ENCODE measurements at places on chromosomes 3 and 15.

- no peak for DNase-seq
Observed at GRCh38 chr3:116444115-116444747, 1.1 kb downstream of the LSAMP start.

GRCh38 chr3:148923592-148923991 is 58.5 kb downstream of the CPA3 start:
- DNase-seq, result no peak

- no peak for DNase-seq
Observed at GRCh38 chr15:31065824-31066223, 35.7 kb downstream of the TRPM1 start.

- DNase-seq, result no peak
Observed at GRCh38 chr3:97901313-97902248, 70.7 kb downstream of the RIOX2 start.

DNA sequence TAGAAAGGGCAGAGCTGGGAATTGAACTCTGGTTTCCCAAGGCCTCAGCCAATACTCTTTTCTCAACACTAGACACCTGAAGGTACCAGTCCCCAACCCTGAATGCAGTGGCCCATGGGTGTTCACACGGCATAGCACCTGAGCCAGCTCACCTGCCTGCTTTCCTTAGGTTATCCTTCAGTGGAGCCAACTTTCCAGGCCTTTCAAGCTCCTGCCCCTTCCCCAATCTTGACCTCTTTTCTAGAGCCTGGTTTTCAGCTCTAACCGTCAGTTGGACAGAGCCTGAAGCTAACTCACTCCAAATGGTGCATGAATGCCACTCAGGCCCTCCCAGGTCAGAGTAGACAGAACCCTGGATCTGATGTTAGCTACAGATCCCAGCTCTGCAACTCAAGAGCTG is 66.1 kb upstream of the ITGA11 start:
- DNase-seq, result no peak

DNA sequence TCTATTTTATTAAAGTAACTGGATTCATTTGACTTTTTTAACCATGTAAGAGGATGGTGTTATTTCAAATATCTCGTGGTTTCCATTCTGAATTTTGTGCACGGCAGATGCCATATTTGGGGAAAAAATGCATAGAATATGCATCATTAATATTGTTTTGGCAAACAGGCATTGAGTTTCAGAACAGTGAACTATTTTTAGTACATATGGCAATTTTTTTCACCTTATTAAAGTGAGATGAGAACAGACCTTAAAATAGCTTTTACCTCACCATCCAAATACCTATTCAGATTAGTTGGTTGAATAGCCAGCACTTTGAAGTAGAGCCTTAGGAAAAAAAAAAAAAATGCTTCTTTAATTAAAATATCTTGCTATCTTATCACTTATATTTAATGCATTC is 117.3 kb upstream of the FLNB start:
- no peak for DNase-seq

- peak; percentile 13 for DNase-seq
Observed at GRCh38 chr15:64651601-64652191, 123.7 kb downstream of the RBPMS2 start.

- DNase-seq, result no peak
Observed at GRCh38 chr3:67458896-67459530, 195.4 kb downstream of the SUCLG2 start.

GRCh38 chr3:112649478-112649735 is 8.5 kb upstream of the CCDC80 start:
- no peak for DNase-seq

- no peak for DNase-seq
Observed at GRCh38 chr3:47613722-47614121, 35.1 kb upstream of the CSPG5 start.

Measured in T-helper 9 cell (primary cell).